ENCODE measurements at places on chromosomes 2 and 18.

DNA sequence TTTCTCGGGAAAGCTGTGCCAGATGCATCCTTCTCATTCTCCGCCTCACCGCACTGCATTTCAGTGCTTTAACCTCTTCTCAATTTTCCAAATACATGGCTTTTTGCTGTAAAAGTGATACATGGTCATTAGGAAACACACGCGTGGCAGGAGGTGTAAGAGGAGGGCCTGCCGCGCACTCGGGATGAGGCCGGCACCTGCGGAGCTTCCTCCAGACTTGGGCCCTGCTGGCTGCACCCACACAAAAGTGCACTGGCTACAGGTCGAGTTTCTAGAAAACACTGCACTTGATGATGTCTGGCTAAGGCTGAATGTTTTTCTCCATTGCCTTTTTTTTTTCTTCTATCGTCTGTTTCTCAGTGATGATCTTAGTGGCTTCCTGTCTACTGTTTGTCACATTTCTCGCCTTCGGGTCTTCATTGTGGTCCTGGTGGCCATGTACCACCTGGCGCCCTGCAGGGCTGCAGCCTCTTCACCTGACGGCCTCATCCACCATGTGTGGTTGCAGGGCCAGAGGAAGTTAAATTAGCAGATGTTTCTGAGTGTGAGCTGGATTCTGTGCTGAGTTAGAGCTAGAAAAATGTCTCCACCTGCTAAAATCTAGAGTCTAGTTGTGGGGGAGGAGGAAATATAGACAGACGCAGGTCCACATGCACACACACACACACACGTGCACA is 7.6 kb downstream of the KCNG2 start:
- no peak for DNase-seq

GRCh38 chr18:23640052-23640451 is 22.7 kb downstream of the ANKRD29 start:
- no peak for DNase-seq

DNA sequence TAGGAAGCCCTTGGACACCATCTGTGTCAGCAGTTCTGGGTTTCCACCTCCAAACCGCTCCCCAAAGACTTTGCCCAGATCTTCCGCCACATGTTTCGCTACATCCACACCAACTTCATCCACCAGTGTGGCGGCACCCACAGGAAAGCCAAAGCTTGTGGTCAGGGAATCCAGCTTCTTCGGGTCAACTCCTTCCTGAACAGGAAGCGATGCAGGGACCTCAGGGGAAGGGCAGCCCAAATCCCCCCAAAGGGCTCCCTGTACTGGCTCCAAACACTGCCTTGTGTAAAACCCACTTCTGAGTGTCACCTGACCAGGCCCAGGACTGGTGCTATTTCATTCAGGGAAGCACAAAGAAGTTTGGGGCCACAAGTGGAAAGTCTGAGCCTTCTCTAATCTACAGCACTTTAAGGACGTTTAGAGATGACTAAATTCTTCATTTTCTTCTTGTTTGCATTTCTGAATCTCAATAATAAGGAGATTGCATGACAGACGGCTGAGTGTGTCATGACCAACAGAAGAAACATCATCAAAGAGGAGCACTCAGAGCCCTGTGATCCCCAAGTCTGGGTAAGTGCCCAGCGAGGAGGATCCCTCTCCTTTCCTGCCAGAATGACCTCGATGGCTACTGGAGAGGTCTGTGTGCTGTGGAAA is 20.8 kb downstream of the GAREM2 start:
- DNase-seq: no peak

- no peak for DNase-seq
Measured at GRCh38 chr18:13889671-13890070, 25.7 kb downstream of the MC2R start.
